Panc1 (cell line): ENCODE measurements at places on chromosomes 5 and 9. TPM values are rescaled to one million over a fixed set of nuclear protein-coding genes. Genes with fewer than 3 reads are reported as not detected.

- peaks cover 2% of the 10 kb centered on the region; the same call in 1 of the 2 replicates for H3K4me1 ChIP-seq
- H3K36me3 ChIP-seq, result no peaks in the 10 kb centered on the region
- H3K4me3 ChIP-seq, result no peak overlapping the region
- no peak overlapping the region for H3K27ac ChIP-seq
- DNase-seq, result no peak
- H3K27me3 ChIP-seq, result no peaks in the 10 kb centered on the region
Observed at GRCh38 chr9:133489253-133490190, 10.6 kb upstream of the SLC2A6 start.

DNA sequence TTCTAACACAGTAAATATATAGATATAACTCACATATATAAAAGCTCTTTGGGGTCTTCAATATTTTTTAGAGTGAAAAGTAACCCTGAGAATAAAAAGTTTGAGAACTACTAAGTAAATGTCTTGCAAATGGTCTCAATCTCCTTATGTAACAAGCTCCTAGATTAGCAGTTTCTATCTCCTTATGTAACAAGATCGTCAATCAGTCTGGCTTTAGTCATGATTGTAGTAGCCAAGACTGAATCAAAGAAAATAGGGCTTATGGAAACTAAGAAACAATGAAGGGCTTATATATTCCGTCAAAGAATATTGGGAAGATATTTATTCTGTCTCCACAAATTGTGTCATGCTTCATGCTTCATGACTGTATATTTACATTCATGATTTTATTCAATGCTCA is 22.4 kb upstream of the FREM1 start:
- H3K27me3 ChIP-seq, result no peaks in the 10 kb centered on the region
- H3K4me3 ChIP-seq, result no peak overlapping the region
- H3K4me1 ChIP-seq, result no peaks in the 10 kb centered on the region
- H3K27ac ChIP-seq, result no peak overlapping the region
- H3K36me3 ChIP-seq, result no peaks in the 10 kb centered on the region
- DNase-seq, result no peak

DNA sequence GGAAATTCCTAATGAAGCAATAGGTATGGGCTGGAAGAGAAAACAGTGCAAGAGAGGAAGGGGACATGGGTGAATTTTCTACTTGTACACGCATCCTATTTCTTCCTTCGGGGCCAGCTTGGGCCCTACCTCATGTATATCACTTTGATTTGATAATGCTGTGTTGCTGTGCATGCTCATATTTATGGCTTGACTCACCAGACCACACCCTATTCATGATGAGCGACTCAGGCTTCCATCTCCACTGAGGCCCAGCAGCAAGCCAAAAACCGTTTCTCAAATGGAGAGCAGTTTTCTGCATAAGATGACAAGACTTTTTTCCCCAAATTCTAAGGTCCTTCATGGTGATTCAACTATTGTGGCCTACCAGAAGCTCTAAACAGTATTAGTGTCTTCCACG is 2039.1 kb upstream of the CDH9 start:
- no peaks in the 10 kb centered on the region for H3K4me1 ChIP-seq
- H3K27me3 ChIP-seq, result no peaks in the 10 kb centered on the region
- H3K36me3 ChIP-seq, result no peaks in the 10 kb centered on the region
- H3K4me3 ChIP-seq, result no peak overlapping the region

DNA sequence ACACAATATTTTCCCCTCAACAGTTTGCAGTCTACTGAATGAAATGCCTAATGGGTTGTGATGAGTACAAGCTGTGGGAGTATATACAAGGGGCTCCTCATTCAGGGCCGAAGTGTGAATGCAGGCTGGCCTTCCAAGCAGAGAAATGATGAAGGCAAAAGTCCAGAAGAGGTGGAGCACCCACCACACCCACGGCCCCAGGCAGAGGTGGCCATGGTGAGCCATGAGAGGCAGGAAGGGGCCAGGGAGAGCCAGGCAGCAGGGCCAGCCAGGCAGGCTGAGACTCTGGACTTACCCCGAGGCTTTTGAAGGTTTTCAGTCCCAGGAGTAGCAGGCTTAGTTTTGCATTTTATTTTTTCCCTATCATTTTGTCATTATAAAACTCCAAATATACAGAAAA is 218.1 kb downstream of the AUH start:
- no peaks in the 10 kb centered on the region for H3K27me3 ChIP-seq
- DNase-seq, result no peak
- no peaks in the 10 kb centered on the region for H3K36me3 ChIP-seq
- no peak overlapping the region for H3K27ac ChIP-seq

- H3K27me3 ChIP-seq, result no peaks in the 10 kb centered on the region
- H3K4me3 ChIP-seq, result peak overlapping the region; percentile 98
- no peaks in the 10 kb centered on the region; the same call in none of the 2 replicates for H3K36me3 ChIP-seq
- peak overlapping the region; percentile 94 for H3K27ac ChIP-seq
- peaks cover 40% of the 10 kb centered on the region for H3K4me1 ChIP-seq
- no peak for DNase-seq
Observed at GRCh38 chr9:127980060-127980705, 606 bp downstream of the EEIG1 start.

Gene BAAT
- 0.08 TPM for total RNA-seq

Gene FOXD4L4
- total RNA-seq, result 0.10 TPM

DNA sequence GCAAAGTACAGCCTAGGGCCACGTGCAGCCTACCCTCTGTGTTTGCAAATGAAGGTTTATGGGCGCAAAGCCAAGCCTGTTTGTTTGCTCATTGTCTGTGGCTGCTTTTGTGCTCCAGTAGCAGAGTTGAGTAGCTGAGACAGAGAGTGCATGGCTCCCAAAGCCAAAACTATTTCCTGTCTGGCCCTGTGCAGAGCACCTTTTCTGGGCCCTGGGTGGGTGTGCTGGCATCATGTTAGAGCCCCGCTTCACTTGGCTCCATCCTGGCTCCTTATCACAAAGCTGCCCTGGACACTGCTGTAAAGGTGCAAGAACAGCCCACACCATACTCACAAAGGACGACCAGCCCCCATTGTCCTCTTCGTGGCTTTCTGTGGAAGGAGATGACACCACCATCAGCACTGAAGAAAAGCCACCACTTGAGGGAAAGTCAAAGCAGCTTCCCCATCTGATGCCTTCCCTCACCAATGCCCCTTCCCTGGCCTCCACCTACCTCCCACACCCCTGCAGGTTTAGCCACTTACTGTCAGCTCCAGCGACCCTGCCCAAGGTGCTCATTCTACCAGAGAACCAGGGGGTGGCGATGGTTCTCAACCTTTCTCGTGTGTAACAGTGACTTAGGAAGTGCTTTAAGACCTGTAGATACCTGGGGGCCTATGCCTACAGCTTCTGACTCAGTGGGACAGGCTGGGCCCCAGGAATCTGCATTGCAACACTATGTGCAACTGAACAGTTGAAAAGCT is 23.4 kb downstream of the LCP2 start:
- DNase-seq, result no peak
- H3K36me3 ChIP-seq, result no peaks in the 10 kb centered on the region
- H3K4me3 ChIP-seq, result no peak overlapping the region

DNA sequence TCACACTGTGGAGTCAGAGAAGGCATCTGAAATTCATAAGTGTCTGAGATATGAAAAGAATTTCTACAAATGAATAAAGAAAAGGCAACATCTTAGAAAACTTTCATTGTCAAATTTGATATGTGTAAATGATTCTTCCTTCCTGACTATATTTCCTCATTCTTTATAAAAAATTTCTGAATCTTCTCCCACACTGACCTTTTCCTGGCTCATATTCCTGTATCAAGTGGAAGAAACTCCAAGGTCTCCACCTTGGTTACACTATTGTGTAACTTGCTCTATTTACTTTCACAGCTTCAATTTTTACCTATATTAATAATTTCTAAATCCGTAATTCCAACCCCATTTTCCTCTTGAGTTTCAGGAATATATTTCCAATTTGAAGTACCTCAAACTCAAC is 93.5 kb upstream of the FBXL7 start:
- DNase-seq, result no peak
- H3K4me3 ChIP-seq, result no peak overlapping the region
- H3K36me3 ChIP-seq, result no peaks in the 10 kb centered on the region
- H3K27me3 ChIP-seq, result no peaks in the 10 kb centered on the region
- H3K4me1 ChIP-seq, result no peaks in the 10 kb centered on the region
- no peak overlapping the region for H3K27ac ChIP-seq

Gene PCDHA2
- total RNA-seq, result not detected

Gene SAXO1
- total RNA-seq, result not detected

Gene ZBTB43
- total RNA-seq, result 9.7 TPM

GRCh38 chr5:81779125-81779915 is 28.4 kb upstream of the SSBP2 start:
- no peaks in the 10 kb centered on the region for H3K27me3 ChIP-seq
- H3K4me1 ChIP-seq, result no peaks in the 10 kb centered on the region; the same call in 1 of the 2 replicates
- H3K27ac ChIP-seq, result peak overlapping the region; percentile 59; the same call in 1 of the 2 replicates
- H3K4me3 ChIP-seq, result peak overlapping the region; percentile 33

- H3K27me3 ChIP-seq, result no peaks in the 10 kb centered on the region
- no peak for DNase-seq
- H3K4me3 ChIP-seq, result no peak overlapping the region
- H3K4me1 ChIP-seq, result no peaks in the 10 kb centered on the region
- H3K36me3 ChIP-seq, result no peaks in the 10 kb centered on the region
- H3K27ac ChIP-seq, result no peak overlapping the region
Observed at GRCh38 chr5:34040472-34040871, 2.5 kb downstream of the C1QTNF3 start.

- H3K4me3 ChIP-seq, result peak overlapping the region; percentile 73
Observed at GRCh38 chr9:100427366-100428263, 672 bp downstream of the MSANTD3 start.

DNA sequence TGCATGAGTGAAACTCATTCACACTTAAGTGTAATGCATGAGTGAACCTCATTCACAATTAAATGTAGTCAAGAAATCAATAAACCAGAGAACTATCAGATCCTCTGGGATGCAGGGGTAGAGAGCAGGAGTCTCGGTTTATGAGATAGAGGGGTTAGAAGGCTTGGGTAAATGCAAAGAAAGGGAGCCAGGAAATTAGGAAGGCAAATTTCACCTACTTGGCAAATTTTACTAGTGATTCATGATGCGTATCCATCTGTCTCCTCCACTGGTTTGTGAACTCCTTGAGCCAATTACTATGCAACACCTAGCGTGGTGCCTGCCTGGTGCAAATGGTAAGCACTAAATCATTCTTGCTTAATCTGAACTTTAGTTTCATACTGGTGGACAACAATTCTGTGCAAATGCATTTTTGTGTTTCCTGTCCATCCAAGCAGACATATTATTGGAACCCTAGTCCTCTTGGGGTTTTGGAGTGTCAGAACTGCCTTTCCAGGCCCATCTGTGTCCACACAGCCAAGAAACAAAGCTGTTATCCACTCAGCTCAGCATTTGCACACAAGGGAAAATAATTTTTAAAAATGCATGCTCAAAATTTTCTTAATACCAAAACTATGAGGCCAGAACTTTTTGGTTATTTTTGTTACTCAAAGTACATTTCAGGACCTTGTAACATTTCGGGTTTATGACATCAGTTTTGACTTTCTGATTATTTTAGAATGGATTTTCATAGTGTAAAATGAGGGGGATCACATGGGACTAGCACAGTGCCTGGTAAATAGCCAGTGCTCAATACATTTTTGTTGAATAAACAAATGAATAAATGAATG is 5.2 kb downstream of the HAPLN1 start:
- H3K36me3 ChIP-seq, result no peaks in the 10 kb centered on the region
- peaks cover 8% of the 10 kb centered on the region for H3K27me3 ChIP-seq

DNA sequence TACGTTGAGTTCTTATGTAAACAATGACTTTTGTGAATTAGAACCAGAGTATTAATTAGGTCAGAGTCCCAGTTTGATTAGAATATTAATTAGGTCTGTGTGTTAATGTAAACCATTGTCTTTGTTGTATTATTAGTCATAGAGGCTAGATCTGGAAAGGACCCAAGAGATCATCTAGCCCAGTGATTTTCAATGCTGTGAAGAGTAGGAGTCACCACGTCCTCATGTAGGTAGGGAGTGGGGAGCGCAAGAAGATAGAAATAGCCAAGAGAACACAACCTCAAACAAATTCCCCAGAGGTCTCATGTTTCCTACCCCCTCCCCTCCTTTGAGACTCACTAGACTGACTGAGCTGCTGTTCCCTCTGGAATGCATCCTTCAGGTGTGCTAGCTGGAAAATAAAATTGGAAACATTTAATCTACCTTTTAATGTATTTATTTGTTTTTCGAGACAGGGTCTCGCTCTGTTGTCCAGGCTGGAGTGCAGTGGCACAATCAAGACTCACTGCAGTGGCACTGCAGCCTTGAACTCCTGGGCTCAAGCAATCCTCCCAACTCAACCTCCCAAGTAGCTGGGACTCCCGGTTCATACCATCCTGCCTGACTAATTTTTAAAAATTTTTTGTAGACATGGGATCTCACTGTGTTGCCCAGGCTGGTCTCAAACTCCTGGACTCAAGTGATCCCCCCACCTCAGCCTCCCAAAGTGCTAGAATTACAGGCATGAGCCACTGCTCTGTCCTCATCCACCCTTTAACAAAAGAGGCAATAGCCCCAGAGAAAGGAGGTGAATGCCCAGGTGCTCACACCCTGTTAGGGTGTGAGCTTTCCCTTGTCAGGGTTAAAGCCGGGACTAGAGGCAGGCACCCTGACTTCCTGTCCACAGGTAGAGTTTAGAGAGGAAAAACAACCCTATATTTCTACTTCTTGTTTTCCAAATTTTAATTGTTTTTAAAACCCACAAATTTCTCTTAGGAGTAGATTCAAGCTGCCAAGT is 92.9 kb downstream of the INIP start:
- H3K4me3 ChIP-seq, result no peak overlapping the region
- no peak overlapping the region for H3K27ac ChIP-seq
- no peaks in the 10 kb centered on the region for H3K36me3 ChIP-seq
- DNase-seq, result no peak
- H3K27me3 ChIP-seq, result no peaks in the 10 kb centered on the region

Gene APBA1
- 0.05 TPM for total RNA-seq

Gene PRR7
- total RNA-seq, result 39.2 TPM

GRCh38 chr9:89835666-89836065 is 230.9 kb downstream of the GADD45G start:
- no peak overlapping the region for H3K27ac ChIP-seq
- H3K4me1 ChIP-seq, result no peaks in the 10 kb centered on the region
- no peaks in the 10 kb centered on the region for H3K36me3 ChIP-seq
- H3K4me3 ChIP-seq, result no peak overlapping the region
- DNase-seq, result no peak
- H3K27me3 ChIP-seq, result no peaks in the 10 kb centered on the region; the same call in 1 of the 2 replicates

DNA sequence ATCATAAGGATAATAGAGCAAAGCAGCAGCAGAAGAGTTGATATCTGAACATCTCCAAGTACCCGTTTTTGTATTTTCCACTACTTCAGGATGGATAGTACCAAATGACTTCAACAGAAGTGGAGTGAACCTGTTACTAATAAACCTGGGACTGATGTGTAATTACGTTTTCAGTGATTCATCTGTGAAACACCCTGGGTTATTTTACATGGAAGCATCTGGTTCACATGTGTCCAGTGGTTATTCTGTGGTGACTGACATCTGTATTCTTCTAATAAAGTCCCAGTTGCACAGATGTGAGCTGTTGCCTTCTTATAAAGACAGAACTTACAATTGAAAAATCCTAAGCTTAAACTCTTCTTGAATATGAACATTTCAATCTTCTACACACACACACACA is 139.7 kb upstream of the VCAN start:
- H3K27me3 ChIP-seq, result no peaks in the 10 kb centered on the region
- no peaks in the 10 kb centered on the region for H3K36me3 ChIP-seq
- no peak for DNase-seq
- H3K4me1 ChIP-seq, result no peaks in the 10 kb centered on the region
- H3K4me3 ChIP-seq, result no peak overlapping the region
